ENCODE measurements at places on chromosomes 16 and 17.
A peak's percentile ranks its signal among the peaks of the same experiment; 100 is the strongest.

DNA sequence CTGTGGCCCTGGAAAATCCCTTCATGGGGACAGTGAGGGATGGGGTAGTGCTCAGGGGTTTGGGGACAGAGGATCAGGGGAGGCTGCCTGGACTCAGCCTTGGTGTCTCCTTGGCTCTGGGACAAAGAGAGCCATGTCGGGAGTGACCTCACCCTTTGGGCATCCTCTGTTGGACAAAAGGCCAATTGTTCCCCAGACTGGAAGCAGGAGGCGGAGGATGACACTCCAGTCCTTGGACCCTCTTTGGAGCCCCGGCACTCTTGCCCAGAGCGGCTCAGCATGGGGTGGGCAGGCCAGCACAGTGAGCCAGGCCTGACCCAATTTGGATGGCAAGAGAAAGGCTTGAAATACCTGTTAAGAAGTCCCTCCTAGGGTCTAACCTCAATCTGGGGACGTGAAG lies 39.4 kb upstream of the PHB1 start:
- no peak for DNase-seq

- no peak for DNase-seq
These were observed 8.6 kb downstream of the GOSR2 start for GRCh38 chr17:46931596-46931995.

GRCh38 chr16:3625911-3626732 lies 14.7 kb upstream of the SLX4 start:
- DNase-seq: no peak

DNA sequence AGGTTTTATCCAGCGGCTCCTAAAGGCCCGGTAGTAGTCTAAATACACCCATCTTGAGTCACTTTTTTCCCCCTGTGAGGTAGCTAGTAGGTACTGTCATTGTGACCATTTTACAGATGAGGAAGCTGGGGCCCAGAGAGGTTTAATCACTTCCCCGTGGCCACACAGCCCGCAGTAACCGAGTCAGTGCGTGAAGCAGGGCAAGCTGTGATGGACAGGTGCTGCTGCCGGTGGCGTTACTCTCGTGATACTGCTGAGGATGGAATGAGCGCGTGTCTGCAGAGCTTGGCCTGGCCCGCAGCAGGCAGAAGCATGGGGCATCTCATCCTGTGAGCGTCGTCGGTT lies 226.3 kb upstream of the CIBAR2 start:
- DNase-seq: no peak

GRCh38 chr17:72782985-72783701 lies 309.3 kb downstream of the SLC39A11 start:
- no peak for DNase-seq

DNA sequence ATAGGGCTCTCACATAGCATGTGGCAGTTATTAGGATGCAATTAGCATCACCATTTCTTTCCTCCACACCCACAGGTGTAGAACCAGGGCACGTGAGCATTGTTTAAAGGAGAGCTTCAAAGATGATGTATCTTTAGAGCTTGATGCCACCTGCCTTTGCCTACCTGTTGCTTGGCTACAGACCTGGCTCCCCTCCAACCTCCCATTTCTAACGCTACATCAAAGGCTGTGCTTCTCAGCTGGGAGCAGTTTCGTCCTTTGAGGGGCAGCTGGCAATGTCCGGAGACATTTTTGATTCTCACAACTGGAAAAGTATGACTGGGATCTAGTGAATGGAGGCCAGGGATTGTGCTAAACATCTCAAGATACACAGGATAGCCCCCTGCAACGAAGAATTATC lies 78.5 kb upstream of the CLEC3A start:
- no peak for DNase-seq

GRCh38 chr16:30947859-30948666 lies 805 bp upstream of the ORAI3 start:
- DNase-seq: peak; percentile 99

- peak; percentile 17 for DNase-seq
These were observed 8.5 kb upstream of the NPIPB2 start for GRCh38 chr16:11950388-11950787.

DNA sequence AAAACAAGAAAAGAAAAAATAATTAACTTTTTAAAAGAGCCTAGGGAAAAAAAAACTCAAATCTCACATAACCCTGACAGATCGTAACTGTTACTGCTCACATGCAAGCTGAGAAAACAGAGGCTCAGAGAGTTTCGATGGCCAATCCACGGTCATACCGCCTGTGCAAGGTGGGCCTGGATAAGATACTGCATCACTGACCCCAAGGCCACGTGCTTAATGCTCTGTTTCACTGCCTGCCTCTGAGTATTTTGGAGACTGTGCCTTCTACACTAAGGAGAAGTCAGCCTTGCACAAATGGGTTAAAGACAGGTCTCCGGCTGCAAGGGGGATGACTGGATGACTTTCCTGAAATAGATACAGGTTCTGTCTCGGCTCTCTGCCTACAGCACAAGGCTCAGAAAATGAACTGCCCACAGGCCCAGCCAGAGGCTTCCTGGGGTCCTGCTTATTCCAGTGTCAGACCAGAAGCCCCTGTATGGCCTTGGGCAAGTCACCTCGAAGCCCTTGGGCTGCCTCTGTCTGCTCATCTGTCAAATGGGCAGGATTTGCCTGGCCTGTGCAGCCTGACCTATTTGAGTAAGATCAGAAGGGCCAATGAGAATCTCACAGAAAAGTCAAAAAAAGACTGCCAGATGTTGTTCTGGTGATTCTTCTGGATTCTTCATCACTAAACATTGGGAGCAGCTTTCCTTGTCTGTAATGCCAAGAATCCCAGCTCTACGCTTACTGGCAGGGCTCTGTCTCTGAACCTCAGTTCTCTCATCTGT lies 25.8 kb downstream of the CNGB1 start:
- DNase-seq: no peak

DNA sequence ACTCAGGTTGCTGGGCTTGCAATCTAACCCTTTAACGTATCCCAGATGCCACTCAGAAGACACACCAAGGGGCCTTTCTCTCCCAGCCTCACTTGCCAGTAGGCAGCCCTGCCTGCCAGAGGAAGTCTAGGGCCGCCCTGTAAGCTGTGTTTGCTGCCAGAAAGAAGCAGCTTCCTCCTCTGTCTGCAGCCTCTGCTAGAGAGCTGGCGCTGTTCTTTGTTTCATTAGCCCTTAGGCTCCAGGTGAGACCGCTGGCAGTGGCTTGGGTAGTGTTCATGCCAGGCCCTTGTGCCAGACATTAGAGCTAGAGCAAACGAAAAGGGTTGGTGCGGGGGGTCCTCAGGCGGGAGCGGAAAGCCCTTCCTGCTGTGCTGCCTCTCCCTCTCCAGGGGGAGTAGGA lies 8.9 kb downstream of the CTRL start:
- DNase-seq: no peak

GRCh38 chr16:72241930-72242329 lies 70.0 kb upstream of the PMFBP1 start:
- DNase-seq: peak; percentile 62

DNA sequence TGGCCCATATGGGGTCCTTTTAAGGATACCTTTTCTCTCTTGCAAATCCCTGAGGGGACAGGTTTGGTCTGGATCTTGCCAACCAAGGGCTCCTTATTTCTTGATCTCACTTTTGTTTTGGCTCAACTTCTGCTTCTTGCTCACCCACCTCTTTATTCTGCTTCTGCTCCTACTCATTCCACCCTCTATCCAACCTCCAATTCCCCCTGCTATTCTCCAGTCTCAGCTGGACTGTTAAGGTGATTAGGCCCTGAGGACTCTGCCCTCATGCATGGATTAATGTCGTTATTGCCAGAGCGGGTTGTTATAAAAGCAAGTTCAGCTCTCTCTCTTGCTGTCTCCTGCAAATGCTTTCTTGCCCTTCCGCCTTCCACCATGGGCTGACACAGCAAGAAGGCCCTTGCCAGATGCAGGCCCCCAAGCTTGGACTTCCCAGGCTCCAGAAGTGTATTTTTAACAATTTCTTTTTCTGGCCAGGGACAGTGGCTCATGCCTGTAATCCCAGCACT lies 29.8 kb downstream of the LAT start:
- DNase-seq: no peak

- no peak for DNase-seq
These were observed 7.8 kb downstream of the TRAF7 start for GRCh38 chr16:2163211-2163881.

GRCh38 chr17:67707442-67707841 lies 10.3 kb upstream of the NOL11 start:
- no peak for DNase-seq

DNA sequence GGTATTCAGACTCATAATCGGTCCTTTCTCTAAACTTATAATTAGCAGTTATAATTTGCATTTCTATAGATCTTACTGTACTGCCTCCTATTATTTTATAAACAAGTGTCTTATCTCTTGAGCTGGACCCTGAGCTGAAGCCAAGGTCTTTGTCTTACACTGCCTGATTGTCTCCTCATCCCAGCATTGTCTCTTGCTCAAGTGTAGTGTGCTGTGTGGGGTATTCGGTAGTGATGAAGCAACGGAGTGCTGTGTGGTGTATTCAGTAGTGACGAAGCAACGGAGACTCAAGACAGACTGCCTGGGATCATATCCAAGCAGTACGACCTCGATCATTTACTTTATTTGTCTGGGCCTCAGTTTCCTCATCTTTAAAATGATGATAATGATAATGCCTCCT lies 69.3 kb downstream of the COX10 start:
- no peak for DNase-seq

DNA sequence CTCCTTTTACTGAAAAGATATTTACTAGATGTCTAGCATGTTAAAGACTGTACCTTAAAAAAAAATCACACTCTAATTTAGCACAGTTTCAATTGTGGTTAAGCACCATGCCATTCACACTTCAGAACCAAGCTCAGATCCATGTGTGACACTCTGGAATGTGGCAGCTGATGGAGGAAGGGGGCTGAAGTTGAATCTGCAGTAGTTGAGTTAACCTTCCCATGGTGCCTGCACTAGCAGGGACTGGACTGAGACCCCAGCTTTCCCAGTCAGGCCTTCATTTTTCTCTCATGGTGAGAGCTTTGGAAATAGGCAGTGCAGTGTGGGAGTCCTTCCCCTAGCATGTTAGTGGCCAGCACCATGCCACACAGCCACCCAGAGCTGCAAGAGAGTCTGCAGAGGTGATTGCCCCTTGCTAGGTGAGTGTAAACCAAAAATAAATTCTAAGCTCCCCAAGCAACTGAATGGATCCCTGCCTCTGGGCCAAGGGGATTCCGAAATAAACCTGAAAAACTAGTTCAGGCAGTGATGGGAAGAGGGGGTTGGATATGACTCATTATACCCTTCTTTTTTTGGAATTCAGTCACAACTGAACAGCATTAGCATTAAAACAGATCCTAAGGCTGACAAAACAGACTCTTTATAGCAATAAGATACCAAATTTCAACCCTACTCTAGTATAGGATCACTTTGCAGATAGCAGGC lies 208.5 kb downstream of the WWOX start:
- no peak for DNase-seq

- DNase-seq: no peak
These were observed 722.6 kb upstream of the KIF2B start for GRCh38 chr17:53100126-53100525.

DNA sequence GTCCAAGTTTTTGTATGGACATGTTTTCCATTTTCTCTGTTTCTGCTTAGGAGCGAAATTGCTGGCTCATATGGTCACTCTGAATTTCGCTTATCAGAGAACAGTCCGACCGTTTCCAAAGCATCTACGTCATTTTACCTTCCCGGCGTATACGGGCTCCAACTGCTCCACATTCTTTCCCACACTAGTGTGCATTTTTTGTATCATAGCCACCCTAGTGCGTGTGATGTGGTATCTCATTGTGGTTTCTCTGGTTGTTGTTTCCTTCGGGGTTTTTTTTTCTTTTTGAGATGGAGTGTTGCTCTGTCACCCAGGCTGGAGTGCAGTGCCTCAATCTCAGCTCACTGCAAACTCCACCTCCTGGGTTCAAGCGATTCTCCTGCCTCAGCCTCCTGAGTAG lies 31.0 kb upstream of the BHLHA9 start:
- peak; percentile 63 for DNase-seq

- no peak for DNase-seq
These were observed 811.1 kb downstream of the KCNJ18 start for GRCh38 chr17:22503322-22503899.

DNA sequence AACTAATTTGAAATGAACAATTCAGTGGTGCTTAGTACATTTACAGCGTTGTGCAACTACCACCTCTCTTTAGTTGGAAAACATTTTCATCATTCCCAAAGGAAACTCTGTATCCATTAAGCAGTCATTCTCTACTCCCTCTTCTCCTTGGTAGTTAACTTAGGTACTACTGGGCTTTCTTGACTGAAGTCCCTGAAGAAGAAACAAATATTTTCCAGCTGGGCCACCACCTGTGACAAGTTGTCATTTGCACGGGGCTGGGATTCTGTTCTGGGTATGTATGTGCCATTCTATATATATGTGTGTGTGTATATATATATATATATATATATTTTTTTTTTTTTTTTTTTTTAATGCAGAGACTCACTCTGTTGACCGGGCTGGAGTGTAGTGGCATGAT lies 15.4 kb upstream of the RMI2 start:
- DNase-seq: peak; percentile 45

DNA sequence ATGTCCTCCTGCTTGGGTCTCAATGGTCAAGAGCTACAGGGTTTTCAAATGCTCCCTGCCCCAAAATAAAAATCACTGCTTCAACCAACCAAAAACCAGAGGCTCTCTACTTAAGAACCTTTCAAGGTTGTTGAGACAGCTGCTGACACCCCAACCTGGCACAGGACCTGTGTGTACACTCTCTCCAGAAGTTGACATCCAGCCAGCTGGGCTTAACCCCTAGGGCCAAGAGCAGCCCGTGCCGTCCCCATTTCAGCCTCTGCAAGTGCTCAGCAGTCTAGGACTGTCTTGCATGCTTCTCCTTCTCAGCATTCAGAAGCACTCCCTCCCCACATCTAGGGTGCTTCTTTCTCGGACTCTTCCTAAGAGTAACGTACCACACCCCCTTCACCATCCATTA lies 59.0 kb upstream of the TRAP1 start:
- no peak for DNase-seq

GRCh38 chr16:3029491-3030221 lies 5.8 kb downstream of the THOC6 start:
- peak; percentile 32 for DNase-seq

- no peak for DNase-seq
These were observed 27.6 kb upstream of the LASP1NB start for GRCh38 chr17:38897671-38898290.

DNA sequence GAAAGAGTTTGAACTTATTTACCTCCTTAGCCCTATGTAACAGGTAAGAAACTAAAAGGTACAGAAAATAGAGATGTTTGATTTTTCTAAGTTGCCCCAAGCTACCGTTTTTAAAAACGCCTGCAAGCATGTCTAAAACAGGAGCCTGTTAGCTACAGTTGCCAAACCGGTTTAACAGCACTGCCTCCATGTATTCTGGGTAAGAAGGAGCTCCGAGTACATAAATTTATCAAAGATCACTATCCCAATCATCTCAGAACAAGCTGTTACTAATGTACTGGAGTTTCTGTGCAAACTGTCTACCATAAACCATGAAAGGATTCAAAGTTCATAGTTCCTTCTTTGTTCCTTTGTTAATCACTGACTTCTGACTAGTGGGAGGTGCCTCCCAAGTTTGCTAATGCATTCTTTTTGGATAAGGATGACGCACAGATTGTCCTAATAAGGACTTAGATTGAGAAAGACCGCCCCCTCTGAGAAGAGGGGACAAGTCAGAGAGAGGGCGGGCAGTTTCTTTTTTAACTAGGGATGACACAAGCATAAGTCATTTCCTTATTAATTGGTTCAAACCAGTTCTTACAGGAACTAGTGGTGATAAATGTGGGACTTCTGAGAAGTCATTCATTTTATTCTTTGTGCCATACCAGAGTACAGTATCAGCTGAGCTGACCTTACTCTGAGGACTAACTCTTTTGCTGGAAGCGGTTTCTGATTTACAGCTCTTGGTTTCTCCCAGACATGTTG lies 55.3 kb downstream of the TUBD1 start:
- DNase-seq: peak; percentile 100

GRCh38 chr17:37759014-37759637 lies 14.3 kb upstream of the HNF1B start:
- DNase-seq: no peak
